Activated naive CD8-positive, alpha-beta T cell treated with anti-CD3 and anti-CD28 coated beads, Interleukin-2, amount 50 U/mL, for 24 hours (primary cell): ENCODE measurements at places on chromosomes 11 and 22.
A peak's percentile ranks its signal among the peaks of the same experiment; 100 is the strongest.

DNA sequence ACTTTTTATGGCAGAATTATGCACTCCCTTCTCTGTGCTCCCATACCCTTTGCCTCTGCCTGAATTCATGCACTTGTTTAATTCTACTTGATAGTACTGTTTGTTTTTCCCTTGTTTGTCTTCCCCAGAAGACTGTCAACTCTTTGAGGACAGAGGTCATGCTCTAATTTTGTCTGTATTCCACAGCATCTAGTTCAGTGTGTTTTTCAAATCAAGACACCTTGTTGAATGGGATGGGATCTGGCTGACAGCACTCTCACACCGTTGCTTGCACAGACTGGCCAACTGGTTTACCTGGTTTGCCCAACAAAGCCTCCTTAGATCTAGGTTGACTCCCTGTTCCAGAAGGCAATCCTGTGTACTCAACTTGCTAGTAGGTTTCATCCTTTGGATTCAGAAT is 121.2 kb upstream of the TIMP3 start:
- no peak for DNase-seq

- no peak for DNase-seq
Observed at GRCh38 chr11:134233729-134234179, 9.3 kb downstream of the VPS26B start.

DNA sequence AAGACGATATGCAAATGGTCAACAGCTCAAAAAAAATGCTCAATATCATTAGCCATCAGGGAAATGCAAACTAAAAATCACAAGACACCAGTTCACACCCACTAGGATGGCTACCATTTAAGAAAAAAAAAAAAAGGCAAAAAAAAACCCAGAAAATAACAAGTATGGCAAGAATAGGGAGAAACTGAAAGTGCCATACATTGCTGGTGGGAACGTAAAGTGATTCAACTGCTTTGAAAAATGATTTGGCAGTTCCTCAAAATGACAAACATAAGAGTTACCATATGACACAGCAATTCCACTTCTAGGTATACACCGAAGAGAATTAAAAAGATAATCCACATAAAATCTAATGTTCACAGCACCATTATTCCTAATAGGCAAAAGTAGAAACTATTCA is 47.5 kb downstream of the PICALM start:
- no peak for DNase-seq

- DNase-seq, result no peak
Observed at GRCh38 chr11:69277074-69277809, 16.7 kb upstream of the MYEOV start.

DNA sequence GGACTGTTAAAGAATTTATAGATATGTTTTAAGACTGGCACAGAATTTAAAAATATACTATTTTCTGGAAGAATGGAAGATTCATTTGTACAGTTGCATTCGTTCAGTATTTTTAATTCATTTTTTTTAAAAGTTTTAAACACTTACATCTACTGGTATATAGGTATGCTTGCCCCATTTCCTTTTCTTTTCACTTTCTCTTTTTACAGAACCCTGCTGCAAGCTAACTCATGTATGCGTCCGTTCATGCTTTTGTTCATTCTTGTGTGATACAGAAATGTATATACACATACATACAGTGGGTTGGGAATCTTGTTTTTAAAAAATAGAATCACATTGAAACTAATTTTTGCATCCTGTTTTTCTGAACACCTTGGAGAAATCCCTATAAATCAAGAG is 31.0 kb downstream of the PACS1 start:
- DNase-seq, result no peak

DNA sequence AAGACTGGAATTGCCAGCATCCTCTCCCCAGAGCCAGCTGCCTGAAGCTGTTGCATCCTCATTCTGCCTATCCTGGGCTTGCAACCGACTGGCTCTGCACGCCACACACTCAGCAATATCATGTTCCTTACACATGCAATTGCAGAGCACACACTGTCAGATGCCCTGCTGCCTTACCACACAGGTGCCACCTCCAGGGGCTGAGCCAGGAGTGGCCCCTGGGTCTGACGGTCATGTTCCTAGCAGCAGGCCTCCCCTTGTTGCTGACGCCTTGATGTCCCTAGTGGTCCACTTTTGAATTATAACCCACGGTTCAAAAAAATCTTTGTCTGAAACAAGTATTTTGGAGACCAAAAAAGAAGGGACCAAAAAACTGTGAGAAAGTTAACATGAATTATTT is 18.5 kb upstream of the OR8B8 start:
- DNase-seq, result no peak

- no peak for DNase-seq
Observed at GRCh38 chr11:18471995-18472394, 16.3 kb downstream of the LDHAL6A start.

- no peak for DNase-seq
Observed at GRCh38 chr11:2317354-2318050, 15.7 kb downstream of the TSPAN32 start.

GRCh38 chr11:46475051-46475925 is 83.7 kb upstream of the CHRM4 start:
- DNase-seq, result no peak

GRCh38 chr11:69010964-69011623 is 2.0 kb downstream of the MRGPRF start:
- peak; percentile 54 for DNase-seq

DNA sequence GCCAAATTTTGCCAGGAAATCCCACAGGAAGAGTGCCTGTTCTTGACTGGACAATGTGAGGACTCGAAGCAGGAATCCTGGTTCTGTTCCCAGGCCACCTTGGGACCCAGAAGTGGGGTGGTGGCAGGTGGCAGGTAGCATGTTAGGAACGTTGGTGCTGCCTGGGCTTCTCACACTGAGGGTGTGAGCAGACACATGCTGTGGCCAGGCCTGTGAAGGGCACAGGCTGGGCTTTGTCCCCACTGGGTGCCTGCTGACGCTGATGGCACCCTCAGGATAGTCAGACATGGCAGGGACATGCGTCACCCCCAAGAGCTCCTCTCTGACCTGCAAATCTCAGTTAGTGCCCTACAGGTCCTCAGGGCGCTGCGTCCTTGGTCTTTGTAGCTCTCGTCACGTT is 21.1 kb upstream of the NECTIN1 start:
- no peak for DNase-seq
